Naive thymus-derived CD8-positive, alpha-beta T cell (primary cell): ENCODE measurements at places on chromosomes 4 and X.
A peak's percentile ranks its signal among the peaks of the same experiment; 100 is the strongest.

DNA sequence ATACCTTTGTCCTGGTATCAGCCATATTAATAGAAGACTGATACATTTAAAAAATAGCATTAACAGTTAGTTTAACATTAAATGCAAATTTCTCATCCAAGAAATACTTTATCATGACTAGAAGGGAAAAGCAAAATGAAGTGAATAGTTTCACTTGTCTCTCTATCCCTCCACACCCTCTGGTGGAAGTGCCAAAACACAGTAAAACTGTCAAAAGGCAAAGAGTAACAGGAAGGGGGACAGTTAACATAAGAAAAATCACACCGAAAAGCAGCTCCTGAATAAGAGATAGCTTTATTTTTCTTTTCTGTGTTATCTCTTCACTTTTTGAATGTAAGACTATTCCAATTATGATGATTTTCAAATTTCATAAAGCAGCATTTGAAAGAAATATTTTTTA is 187.2 kb downstream of the FBXW7 start:
- DNase-seq, result peak; percentile 8

DNA sequence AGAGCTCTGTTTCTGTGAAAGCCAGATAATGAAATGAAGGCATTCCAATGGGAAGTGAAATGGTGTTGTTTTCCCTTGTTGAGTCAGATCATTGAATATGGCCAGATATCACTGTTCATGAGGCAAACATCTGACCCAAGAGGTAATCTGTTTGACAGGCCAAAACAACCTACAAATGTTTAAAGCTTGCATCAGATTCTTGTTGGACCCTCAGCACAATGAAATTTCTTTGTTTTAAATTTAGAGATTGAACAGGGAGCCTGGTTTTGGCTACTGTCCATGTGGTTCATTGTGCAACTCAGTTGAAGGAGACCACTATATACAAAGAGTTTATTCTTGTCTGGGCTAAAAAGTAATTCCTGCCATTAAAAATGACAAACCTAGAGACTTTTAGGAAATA is 159.1 kb downstream of the AFF2 start:
- DNase-seq, result no peak

GRCh38 chrX:103549916-103550315 is 30.6 kb upstream of the RAB40A start:
- no peak for DNase-seq

DNA sequence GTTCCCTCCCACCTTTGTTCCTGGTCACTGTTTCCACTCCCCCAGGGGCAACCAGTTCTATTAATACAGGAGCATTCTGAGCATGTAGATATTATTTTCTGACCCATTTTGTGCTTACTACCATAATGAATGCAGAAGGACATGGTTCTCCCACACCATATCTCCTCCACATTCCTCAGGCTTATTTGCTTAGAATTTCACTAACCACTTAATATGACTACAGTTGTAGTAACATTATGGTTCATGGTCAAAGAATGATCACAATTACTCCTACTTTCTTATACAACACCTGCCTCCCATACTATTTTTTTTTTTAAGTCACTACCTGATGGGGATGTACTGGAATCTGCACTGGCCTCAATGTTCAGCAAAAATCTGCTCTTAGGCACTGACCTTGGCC is 7.5 kb upstream of the FAM184B start:
- no peak for DNase-seq

- no peak for DNase-seq
Measured at GRCh38 chr4:182705389-182705788, 211.8 kb downstream of the DCTD start.

GRCh38 chr4:55675196-55675793 is 39.2 kb upstream of the NMU start:
- no peak for DNase-seq

- DNase-seq, result no peak
Measured at GRCh38 chr4:76341063-76341462, 34.5 kb downstream of the STBD1 start.

GRCh38 chr4:154231806-154232478 is 259.7 kb downstream of the DCHS2 start:
- no peak for DNase-seq

DNA sequence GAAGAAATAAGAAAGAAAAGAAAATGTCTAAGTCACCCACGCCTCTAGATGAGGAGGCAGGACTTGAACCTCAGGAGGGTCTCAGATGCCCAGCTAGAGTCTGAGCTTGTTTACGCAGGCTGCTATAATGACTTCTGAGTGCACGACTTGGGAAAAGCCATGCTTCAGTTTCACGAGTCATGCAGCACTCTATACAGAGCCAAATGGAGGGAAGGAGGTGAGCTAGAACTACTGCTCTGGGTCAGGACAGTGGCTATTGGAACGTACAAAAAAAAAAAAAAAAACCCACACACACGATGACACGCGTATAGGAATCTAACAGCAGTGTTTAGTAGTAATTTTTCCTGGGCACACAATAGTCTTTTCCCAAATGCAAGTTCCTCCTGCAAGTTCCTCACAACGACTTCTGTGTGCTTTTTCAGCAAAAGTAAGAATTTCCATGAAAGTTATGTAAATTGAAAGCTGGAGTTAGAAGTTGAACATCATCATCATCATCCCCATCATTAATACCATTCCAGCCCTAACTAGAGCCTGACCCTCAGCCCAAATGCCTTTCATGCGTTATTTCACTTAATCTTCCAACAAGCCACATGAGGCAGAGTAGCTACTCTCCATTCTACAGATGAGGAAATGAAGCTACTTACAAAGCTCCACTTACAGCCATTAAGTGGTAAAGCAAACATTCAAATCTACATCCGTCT is 36.6 kb downstream of the IRF2 start:
- DNase-seq, result no peak

GRCh38 chr4:186634591-186635128 is 79.3 kb upstream of the MTNR1A start:
- DNase-seq, result no peak

DNA sequence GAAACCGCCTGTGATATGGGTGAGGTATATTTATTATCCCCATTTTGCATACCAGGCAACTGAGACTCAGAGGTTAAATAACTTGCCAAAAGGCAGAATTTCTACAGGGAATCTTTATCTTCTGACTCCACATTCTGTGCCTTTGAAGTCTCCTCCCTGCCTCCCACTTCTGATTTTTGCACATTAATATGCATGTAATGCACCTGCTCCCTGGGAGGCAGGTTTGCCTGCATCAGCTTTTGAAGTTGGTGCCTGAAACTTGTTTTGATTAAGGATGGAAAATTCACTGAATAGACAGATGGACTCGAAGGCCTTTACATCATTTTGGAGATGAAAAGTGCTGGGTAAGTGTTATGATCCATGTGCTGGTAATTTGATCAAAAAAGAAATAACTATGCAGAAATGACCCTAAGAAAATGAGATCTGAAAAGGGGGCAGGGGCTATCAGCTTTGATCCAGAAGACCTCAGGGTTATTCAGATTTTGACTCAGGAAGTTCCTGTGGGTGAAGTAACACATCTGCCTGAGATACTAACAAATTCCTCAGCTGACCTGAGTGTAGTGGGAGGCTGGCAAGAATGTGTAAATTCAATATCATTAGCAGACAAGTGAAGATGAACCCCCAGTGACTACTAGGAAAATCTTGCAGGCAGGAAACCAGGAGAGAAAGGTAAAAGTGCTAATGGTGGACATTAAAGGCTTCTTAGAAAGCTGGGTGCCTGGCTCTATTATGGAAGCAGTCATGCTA is 167.5 kb upstream of the BOD1L1 start:
- DNase-seq, result no peak

DNA sequence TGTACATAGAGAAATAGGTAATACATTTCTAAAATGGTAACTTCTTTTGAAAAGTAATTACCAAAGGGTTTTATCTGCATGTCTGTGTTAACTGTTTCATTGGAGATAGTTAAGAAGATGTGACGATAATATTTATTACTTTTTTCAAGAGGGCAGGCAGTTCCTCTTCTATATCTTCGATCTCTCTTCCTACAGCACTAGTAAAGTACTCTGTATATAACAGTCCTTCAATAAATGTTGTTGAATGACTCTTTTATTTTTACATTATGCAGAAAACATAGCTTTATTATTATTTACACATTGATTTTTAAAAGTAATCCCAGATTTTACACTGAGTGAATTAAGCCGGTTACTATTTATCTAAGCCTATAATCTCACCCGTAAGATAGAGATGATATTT is 51.8 kb downstream of the TMPRSS11E start:
- no peak for DNase-seq

DNA sequence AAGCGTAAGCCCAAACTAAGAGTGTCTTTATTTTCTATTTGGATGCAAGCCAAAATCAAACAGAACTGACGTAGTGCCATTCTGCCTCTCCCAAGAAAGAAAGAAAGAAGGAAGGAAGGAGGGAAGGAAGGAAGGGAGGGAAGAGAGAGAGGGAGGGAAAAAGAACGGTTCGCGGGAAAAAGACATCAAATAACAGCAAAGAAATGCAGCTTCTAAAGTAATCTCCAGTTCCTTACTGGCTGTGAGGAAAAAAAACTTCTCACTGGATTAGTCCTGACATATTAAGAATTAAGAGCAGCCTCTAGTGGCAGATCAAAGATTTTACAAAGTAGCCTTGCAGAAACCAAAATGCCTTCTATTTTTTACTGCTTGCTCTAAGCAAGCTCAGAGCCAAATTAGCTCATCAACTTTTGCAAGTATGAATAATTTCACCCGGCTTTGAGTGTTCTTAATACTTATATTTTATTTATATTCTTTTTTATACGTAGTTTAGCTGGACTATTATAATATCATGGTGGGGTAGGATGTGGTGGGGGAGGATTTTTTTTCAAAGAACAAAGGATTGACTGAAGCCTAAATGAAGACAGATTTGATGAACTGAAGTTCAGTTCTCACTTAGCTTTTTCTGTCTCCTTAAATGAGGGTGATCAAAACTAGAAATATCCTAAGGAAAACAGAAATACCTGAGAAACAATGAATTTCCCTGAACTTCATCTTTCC is 36.6 kb downstream of the PITX2 start:
- no peak for DNase-seq

- no peak for DNase-seq
Measured at GRCh38 chrX:123773258-123773988, 40.6 kb upstream of the THOC2 start.

DNA sequence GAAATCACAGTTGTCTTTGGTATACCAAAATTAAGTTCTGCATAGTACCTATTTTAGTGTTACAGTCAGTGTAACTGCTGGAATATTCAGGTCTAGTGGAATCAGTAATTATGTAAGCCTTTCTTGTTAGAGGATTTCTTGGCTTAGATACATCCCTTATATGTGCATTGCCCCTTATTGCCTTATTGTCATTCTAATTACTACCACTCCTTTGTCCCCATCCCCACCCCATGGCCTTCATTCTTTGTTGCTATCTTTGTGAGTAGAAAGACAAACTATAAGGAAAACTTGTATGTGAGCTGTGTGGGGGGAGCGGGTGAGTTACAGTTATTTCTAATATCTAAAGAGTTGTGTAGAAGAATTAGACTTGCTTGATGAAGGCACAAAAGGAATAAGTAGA is 36.9 kb upstream of the RPA4 start:
- DNase-seq, result no peak

GRCh38 chr4:139330283-139330682 is 28.0 kb upstream of the NDUFC1 start:
- DNase-seq, result no peak

DNA sequence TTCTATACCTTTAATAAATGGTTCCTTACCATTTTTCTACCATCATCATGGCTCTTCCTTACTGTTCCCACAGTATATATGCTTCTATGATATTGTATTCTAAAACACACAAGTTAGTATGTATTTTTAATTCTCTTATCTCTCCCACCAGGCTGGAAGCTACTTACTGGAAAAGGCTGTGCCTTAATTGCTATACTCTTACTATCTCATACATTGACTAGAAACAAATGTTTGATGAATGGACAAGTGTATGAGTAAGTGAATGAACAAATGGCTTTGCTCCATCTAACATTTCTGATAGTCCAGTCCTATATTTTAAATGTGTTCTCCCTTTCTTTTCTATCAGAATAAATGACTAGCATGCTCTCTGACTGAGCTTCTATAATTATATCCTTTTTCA is 320.8 kb upstream of the RASGEF1B start:
- no peak for DNase-seq

DNA sequence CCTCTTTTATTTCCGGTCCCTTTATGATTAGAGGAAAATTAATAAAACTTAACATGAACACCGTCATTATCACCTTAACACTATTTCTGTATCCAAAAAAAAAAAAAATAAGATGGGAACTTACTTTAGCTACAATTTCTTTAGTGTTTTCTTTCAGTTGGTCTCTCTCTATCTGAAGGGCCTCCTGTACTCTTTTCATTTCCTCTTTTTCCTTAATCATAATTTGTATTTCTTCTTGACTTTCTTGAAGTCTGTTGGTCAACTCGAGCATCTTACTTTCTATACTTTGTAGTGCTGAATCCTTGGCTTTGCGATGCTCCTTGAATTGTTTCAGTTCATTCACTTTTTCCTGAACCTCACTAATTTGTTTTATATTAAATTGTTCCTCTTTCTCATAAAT is 45.3 kb upstream of the BDH2 start:
- DNase-seq, result no peak

- DNase-seq, result no peak
Measured at GRCh38 chr4:107977966-107978705, 11.6 kb upstream of the HADH start.

GRCh38 chr4:176043838-176044588 is 21.6 kb upstream of the WDR17 start:
- DNase-seq, result no peak

DNA sequence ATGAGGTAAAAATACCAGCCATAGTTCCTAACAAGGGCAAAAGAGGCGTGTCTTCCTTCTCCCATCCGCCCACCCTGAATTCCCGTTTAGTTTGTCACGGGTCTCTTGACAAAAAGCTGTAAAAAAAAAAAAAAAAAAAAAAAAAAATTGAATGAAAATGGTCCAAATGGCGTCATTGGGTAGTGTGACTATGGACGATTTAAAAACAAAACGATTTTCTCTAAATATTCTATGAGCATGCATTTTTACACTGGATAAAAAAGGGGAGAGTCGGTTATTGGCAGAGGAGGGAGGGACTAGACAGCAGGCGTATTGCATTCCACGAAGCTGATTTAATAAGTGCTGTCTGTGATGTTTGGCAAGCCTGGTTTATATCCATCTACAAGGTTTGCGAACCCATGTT is at the start of gene FAM133A:
FAM133A (plus strand) TSS at position 338 of the 403 bp plus-strand sequence. CDS start 35,214 bp downstream, outside the sequence.
- peak; percentile 10 for DNase-seq

DNA sequence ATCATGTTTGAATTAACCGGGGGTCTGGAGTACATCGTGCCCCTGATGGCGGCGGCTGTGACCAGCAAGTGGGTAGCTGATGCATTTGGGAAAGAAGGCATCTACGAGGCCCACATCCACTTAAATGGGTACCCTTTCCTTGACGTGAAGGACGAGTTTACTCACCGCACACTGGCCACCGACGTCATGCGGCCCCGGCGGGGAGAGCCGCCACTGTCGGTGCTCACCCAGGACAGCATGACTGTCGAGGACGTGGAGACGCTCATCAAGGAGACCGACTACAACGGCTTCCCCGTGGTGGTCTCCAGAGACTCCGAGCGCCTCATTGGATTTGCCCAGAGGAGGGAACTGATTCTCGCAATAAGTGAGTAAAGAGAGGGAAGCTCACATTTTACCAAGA is 56.9 kb downstream of the CLCN4 start:
- no peak for DNase-seq
